Thoracic aorta (tissue), 2 donors: ENCODE measurements at places on chromosomes 12 and 14. TPM values are rescaled to one million over a fixed set of nuclear protein-coding genes. Genes with fewer than 3 reads are reported as not detected.

DNA sequence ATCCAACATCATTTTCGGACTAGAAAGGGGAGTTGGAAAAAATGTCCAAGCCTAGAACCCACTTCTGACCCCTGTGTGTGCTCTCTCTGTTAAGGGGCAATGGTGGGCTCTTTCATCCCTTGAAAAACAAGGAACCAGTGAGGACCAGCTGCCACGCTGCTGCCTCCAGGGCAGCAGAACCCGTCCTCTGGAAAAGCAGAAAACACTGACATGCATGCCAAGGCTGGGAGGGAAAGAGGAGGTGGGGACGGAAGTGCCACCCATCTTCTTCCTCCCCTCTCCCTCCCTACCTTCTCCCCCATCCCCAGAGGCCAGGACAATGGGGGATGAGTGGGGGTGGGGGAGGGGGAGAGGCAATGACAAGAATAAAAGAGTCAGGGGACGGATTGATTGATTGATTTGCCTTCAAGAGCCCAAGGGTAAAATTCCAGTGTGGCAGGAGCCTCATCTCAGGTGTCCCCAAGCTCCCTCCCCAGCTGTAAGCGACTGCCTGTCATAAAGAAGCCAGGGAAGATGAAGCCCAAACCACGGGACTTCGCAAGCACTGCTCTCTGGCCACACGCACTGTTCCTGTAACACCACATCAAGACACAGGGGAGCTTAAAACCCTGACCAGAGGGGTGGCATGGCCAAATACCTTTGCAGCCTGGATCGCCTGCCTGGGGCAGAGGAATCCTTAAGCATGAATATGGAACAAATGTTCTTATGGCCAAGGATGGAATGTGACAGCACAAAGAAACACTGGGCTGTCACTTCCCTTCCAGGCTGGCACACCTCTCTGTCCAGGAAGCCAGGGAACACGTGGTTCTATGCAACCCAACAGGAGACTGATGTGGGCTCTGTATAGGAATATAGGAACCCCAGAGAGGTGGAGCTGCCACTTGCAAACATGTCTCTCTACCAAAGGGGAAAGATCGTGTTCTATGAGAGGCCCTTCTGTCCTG is 38.9 kb upstream of the BDKRB2 start:
- no peak overlapping the region for H3K4me3 ChIP-seq
- no peaks in the 10 kb centered on the region for H3K27me3 ChIP-seq
- no peak overlapping the region for H3K27ac ChIP-seq
- H3K36me3 ChIP-seq, result no peaks in the 10 kb centered on the region

CHGA gene
- total RNA-seq, result not detected

GRCh38 chr14:104967386-104968152 is 10.6 kb downstream of the AHNAK2 start:
- no peaks in the 10 kb centered on the region for H3K36me3 ChIP-seq
- peaks cover 11% of the 10 kb centered on the region for H3K4me1 ChIP-seq
- DNase-seq, result no peak
- no peaks in the 10 kb centered on the region for H3K27me3 ChIP-seq
- H3K4me3 ChIP-seq, result peak overlapping the region; percentile 54

SLC7A8 gene
- total RNA-seq, result 18.4 TPM

DNA sequence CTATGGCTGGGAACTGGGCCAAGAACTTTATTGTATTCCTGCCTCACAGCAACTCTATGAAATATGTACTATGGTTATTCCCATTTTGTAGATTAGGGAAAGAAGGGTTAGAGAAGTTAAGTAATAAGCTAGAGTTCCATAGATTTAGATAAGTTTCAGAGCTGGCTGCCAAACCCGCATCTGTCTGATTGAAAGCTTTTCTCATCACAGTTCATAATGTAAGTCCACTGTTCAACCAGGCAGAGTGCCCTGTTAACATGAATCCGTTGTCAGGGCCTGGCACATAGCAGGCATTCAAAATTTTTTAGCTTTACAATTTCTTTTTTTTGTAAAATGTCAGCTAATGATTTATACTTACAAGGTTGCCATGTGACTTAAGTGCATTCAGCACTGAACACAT is 467.3 kb downstream of the NRXN3 start:
- H3K4me1 ChIP-seq, result no peaks in the 10 kb centered on the region
- no peaks in the 10 kb centered on the region for H3K27me3 ChIP-seq
- no peaks in the 10 kb centered on the region for H3K36me3 ChIP-seq
- no peak for DNase-seq
- no peak overlapping the region for H3K27ac ChIP-seq

LHX5 gene
- not detected for total RNA-seq

GRCh38 chr12:66244446-66244845 is 55.4 kb downstream of the IRAK3 start:
- no peak for DNase-seq
- no peak overlapping the region for H3K27ac ChIP-seq
- no peaks in the 10 kb centered on the region for H3K4me1 ChIP-seq
- H3K36me3 ChIP-seq, result peaks cover 27% of the 10 kb centered on the region

DNA sequence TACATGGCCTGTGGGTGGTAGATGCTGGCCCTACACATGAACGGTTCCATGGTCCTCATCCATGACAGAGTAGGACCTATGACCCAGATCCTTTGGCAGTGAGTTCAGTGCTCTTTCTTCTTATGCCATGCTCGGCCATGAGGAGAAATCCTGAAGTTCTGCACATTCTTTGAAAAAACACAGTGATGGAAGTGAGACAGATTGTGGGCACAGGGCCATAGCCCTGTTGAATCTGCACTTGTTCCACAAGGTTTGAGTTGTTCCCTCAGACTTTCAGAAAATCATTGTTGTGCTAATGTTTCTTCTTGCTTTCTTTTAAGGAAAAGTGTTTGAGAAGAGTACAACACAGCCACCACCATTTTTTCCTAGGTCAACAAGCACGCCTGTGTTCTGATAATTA is 180.0 kb downstream of the C12orf75 start:
- H3K36me3 ChIP-seq, result no peaks in the 10 kb centered on the region
- no peak for DNase-seq
- peaks cover 10% of the 10 kb centered on the region for H3K4me1 ChIP-seq
- no peak overlapping the region for H3K27ac ChIP-seq

DNA sequence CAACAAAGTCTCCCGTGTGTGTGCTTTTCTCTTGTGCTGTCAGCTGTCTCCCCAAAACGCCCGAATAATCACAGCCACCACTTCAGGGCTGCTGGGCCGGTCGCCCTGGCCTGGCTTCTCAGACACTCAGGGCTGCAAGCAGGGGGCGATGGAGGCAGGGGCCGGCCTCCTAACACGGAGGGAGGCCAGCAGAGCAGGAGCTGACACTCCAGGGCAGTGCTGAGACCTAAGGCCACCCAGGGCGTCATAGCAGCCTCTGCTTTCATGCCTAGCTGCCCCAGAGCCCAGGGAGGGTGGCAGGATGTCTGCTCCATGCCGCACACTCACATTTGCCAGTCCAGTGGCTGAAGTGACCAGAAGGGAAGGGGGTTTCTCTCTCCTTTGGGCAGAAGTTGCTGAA is 25.6 kb downstream of the STX2 start:
- no peaks in the 10 kb centered on the region for H3K4me1 ChIP-seq
- H3K27ac ChIP-seq, result no peak overlapping the region
- H3K36me3 ChIP-seq, result peaks cover 7% of the 10 kb centered on the region

DNA sequence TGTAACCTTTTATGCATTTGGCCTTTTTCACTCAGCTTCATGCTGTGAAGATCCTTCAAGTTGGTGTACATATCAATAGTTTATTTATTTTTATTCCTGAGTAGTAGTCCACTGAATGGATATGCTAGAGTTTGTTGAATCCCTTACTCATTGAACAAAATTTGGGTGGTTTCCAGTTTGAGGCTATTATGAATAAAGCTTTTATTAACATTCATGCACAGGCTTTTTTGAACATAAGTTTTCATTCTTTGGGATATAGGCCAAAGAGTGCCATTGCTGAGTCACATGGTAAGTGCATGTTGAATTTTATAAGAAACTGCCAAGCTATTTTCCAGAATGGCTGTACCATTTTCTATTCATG is 59.5 kb upstream of the CAPRIN2 start:
- no peak for DNase-seq
- no peaks in the 10 kb centered on the region for H3K4me1 ChIP-seq
- H3K27ac ChIP-seq, result no peak overlapping the region
- no peaks in the 10 kb centered on the region for H3K27me3 ChIP-seq
- H3K36me3 ChIP-seq, result no peaks in the 10 kb centered on the region

- H3K4me3 ChIP-seq, result no peak overlapping the region
- H3K27ac ChIP-seq, result no peak overlapping the region
- no peaks in the 10 kb centered on the region for H3K36me3 ChIP-seq
Measured at GRCh38 chr14:103129301-103130016, 6.2 kb downstream of the TNFAIP2 start.

- no peaks in the 10 kb centered on the region for H3K27me3 ChIP-seq
- H3K36me3 ChIP-seq, result peaks cover 4% of the 10 kb centered on the region
- H3K4me1 ChIP-seq, result peaks cover 16% of the 10 kb centered on the region
- no peak for DNase-seq
- no peak overlapping the region for H3K4me3 ChIP-seq
Measured at GRCh38 chr14:22973217-22974032, 8.9 kb downstream of the AJUBA start.

NXPH4 gene
- total RNA-seq, result not detected

DNA sequence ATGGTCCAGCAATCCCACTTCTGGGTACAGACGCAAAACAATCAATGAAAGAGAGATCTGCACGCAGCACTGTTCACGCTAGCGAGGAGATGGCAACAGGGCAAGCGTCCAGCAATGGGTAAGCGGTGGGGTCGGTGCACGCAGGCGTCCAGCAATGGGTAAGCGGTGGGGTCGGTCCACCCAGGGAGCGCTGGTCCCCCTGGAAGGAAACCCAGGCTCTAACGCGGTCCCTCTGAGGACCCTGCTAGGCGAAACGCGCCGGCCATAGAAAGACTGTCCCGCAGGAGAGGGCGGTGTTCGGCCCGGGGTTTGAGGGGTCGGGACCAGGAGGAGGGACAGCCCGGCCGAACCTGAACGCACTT is 618 bp upstream of the PGAM5 start:
- H3K4me1 ChIP-seq, result peaks cover 12% of the 10 kb centered on the region
- no peaks in the 10 kb centered on the region for H3K36me3 ChIP-seq
- peak overlapping the region; percentile 98 for H3K4me3 ChIP-seq
- no peaks in the 10 kb centered on the region for H3K27me3 ChIP-seq

CCDC177 gene
- total RNA-seq, result not detected

DNA sequence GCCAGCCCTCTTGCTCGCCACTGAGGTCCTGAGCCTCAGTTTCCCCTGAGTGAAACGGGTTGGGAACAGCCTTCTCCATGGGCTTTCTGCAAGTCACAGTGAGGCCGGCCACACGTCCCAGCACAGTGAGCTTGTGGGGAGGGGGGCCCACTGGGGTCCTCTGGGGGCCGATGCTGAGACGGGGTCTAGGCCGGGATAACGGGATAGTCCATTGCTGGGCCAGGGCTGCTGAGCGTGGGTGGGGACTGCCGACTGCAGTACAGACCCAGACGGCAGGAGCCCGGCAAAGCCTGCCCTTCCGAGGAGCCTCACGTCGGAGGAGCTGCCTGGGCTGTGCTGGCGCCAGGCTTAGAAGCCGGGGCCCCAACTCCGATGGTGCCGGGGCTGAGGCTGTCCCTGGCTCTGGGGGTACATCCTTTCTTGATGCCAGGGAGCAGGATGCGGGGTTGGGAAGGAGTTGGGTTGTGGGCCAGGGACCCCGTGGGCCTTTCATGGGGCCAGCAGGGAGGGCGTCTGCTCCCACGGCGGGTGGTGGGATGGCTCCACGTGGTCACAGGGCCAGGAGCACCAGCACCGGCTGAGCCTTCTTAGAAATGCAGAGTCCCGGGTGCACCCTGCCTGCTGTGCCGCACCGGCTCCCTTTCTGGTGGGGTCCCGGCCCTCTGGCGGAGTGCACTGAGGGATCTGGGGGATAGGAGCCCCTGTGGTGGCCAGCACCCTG is 24.2 kb downstream of the NOC4L start:
- H3K27ac ChIP-seq, result no peak overlapping the region
- peaks cover under 1% of the 10 kb centered on the region for H3K4me1 ChIP-seq
- H3K27me3 ChIP-seq, result no peaks in the 10 kb centered on the region

- H3K27ac ChIP-seq, result no peak overlapping the region
- peaks cover 10% of the 10 kb centered on the region for H3K4me1 ChIP-seq
- no peaks in the 10 kb centered on the region for H3K27me3 ChIP-seq
- H3K36me3 ChIP-seq, result no peaks in the 10 kb centered on the region
Measured at GRCh38 chr14:29759521-29760340, 167.9 kb downstream of the PRKD1 start.

DNA sequence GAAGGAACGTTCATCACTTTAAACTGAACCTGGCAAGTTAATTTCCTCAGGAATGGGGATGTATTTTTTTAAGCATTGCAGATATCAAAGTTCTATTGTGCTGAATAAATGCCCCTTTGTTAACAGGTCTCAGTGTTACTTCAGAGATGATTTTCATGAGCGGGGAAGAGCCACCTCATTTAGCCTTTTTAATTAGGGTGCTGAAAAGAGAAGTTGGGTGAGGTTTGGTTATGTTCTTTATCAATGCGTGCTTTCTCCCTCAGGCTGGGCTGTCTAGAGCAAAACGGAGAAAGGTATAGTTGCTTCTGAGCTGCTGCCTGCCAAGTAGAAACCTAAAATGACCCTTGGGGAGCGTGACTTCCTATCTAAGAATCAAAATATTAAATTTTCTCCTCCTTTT is 8.0 kb upstream of the HIP1R start:
- H3K36me3 ChIP-seq, result no peaks in the 10 kb centered on the region
- DNase-seq, result no peak
- H3K4me1 ChIP-seq, result peaks cover 5% of the 10 kb centered on the region
- H3K27ac ChIP-seq, result no peak overlapping the region
- H3K27me3 ChIP-seq, result no peaks in the 10 kb centered on the region
- H3K4me3 ChIP-seq, result peak overlapping the region; percentile 70

- no peaks in the 10 kb centered on the region for H3K27me3 ChIP-seq
- H3K4me3 ChIP-seq, result no peak overlapping the region
- DNase-seq, result no peak
Measured at GRCh38 chr12:93968536-93969285, 179.7 kb upstream of the PLXNC1 start.

- no peak for DNase-seq
- H3K4me3 ChIP-seq, result no peak overlapping the region
- no peaks in the 10 kb centered on the region for H3K27me3 ChIP-seq
- no peak overlapping the region for H3K27ac ChIP-seq
Measured at GRCh38 chr14:105494606-105494929, 3.5 kb downstream of the TEDC1 start.

GRCh38 chr14:49692193-49692757 is 645 bp upstream of the KLHDC1 start:
- H3K36me3 ChIP-seq, result no peaks in the 10 kb centered on the region
- H3K4me3 ChIP-seq, result peak overlapping the region; percentile 89
- H3K27me3 ChIP-seq, result no peaks in the 10 kb centered on the region
- peak overlapping the region; percentile 92 for H3K27ac ChIP-seq
